ENCODE measurements at places on chromosomes 2 and 18. TPM values are rescaled to one million over a fixed set of nuclear protein-coding genes. Genes with fewer than 3 reads are reported as not detected.

DNA sequence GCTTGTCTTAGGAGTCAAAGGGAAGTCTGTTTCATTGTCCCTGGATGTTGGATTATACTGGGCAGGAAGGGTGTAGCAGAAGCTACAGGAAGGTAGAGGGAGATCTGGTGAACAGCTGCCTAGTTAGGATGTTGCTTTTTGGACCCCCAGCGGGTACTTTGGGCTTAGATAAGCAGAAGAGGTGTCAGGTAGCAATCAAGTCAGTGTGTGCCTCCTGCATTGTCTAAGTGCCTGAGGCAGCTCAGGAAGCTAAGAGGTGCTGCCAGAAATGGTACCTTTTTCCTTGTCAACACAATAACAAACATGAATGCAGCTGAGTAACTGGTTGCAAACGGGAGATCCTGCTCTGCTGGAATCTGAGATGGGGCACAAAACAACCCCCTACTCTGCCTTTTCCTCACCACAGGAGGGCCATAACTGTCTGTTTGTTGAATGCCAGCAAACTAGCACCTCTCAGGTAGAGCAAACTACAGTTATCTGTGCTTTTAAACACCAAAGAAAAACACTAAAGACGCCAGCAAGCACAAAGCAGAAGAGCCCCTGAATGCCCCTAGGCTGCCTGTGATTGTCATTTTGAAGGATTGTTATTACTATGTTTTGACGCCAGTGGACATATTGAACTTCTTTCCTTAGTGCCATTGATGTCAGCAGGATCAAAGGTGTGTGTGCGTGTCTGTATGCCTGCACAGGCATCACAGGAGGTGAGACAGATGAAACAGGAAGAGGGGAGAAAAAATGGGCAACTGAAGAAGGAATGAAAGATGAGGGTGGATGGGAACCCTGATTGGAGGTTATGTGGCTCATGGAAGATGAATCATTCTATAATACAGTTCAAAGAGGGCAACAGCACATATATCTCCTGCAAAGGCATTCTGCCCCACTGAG lies 151.4 kb downstream of the ETAA1 start:
- DNase-seq: no peak

GRCh38 chr2:11488809-11489208 lies 22.8 kb upstream of the E2F6 start:
- DNase-seq: no peak

Gene ADCY3
- total RNA-seq: 103 TPM

GRCh38 chr2:52465287-52465686 lies 1302.3 kb upstream of the CHAC2 start:
- DNase-seq: no peak

GRCh38 chr2:74777161-74777900 lies 56.6 kb upstream of the HK2 start:
- peak; percentile 59 for DNase-seq

DNA sequence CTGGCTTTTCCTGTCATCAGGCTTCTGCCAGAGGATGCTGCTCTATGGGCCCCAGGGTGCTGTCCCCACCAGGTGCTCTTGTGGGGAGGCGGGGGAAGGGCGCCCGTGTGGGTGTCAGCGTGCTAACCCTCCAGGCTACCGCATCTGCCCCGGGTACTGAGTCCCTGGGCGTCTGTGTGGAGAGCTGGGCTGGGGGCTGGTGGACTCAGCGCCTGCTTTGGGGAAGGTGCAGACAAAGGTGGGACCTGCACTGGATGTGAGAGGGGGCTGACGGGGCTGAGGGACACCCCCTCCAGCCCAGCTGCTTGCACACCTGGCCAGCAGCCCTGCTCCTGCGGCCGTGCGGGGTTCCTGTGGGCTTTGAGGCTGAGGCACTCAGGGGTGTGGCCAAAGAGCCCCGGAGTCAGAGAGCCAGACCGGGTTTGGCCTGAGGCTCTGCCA lies 120.7 kb upstream of the PXDN start:
- DNase-seq: no peak

Gene MGAT4A
- 48.8 TPM for total RNA-seq

Gene POTEE
- total RNA-seq: 1.4 TPM

Gene ALPI
- total RNA-seq: not detected

GRCh38 chr2:20212459-20212870 lies 12.5 kb downstream of the SDC1 start:
- DNase-seq: no peak

All from activated CD4-positive, alpha-beta T cell treated with anti-CD3 and anti-CD28 coated beads, Interleukin-2, amount 10 ng/mL, durations not matched to agents 24 days and 14 days (primary cell).